Nucleus accumbens (tissue), 56 donors: ENCODE measurements at places on chromosomes 1 and 21.

DNA sequence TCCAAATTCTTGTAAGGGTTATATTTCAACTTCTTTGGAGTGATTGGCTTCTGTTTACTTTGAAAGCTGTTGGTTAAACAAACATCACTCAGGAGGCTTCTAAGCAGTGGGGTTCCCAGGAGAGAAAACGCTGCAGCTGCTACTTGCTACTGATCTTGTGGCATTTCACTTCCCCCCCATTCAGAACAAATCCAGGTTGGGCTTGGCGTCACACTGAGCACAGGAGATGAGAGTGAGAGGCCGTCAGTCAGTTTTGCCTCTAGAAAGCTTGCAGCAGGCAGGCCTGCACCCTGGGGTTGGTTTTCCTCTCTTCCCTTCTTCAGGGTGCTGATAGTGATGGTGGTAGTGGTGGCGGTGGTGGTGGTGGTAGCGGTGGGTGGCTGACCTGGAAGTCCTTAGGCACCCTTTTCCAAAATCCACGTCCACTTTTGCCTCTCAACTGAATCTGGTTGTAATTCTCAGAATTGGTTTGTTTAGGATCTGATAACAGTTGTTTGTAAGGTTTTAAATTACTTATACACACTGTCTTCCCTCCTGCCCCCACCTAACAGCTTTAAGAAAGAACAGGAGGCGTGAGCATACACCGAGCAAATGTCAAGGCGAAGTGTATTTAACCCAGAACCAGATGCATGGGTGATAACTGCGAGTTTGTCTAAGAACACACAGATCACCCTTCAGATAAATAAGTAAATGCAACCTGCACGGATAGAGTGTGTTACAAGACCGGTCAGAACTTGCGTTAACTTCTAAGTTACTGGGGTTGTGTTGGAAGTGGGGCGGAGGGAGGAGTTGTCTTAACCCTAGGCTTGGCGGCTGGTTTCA lies 3.2 kb upstream of the PROX1 start:
- DNase-seq = no peak

GRCh38 chr1:41473738-41474362 lies 10.6 kb downstream of the EDN2 start:
- DNase-seq = no peak

- no peak for DNase-seq
These were observed 227.8 kb downstream of the BACH1 start for GRCh38 chr21:29526545-29526944.

- no peak for DNase-seq
These were observed 42.4 kb downstream of the GLUL start for GRCh38 chr1:182348961-182349747.

DNA sequence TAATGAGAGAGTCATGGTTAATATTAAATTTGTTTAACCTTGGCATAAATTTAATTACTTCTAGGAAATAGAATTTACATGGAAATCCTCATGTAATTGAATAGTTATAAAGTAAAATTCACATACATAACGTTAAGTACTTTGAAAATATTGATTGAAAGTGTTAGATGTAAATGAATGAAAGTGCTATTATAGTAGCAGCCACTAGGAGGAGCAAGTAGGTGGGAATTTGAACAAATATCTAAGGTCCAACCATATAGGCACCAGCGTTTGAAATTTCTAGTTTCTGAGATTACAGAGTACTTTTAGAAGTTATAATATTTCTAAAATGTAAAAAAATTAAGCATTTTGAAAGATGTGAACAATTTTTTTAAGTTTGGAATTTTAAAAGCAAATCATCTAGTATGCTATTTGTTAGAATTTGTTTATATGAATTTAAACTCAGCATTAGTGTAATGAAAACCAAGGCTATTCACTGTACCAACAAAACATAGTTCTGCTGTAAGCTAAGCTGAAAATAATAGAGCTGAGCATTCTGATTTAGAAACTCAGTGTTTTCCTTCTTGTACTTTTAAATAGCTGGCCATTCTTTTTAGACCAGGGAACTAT lies 3.3 kb downstream of the B3GALT2 start:
- no peak for DNase-seq

DNA sequence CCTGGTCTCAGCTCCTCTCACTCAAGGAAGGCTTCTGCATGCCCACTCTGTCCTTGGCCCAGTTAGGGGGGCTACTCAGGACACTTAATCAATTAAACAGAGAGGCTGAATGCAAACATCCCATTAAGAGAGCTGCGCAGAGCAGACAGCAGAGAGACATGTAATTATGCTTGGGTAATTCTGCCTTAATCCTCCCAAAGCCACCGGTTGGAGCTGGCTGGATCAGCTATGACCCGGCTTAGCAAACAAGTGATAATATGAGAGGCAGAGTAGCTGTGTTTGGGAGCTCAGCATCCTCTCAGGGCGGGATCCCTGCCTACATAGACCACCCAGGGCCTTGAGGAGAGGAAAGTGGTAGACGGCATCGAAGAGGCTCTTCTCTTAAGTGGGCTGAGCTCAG lies 183.2 kb downstream of the GRIK3 start:
- no peak for DNase-seq

DNA sequence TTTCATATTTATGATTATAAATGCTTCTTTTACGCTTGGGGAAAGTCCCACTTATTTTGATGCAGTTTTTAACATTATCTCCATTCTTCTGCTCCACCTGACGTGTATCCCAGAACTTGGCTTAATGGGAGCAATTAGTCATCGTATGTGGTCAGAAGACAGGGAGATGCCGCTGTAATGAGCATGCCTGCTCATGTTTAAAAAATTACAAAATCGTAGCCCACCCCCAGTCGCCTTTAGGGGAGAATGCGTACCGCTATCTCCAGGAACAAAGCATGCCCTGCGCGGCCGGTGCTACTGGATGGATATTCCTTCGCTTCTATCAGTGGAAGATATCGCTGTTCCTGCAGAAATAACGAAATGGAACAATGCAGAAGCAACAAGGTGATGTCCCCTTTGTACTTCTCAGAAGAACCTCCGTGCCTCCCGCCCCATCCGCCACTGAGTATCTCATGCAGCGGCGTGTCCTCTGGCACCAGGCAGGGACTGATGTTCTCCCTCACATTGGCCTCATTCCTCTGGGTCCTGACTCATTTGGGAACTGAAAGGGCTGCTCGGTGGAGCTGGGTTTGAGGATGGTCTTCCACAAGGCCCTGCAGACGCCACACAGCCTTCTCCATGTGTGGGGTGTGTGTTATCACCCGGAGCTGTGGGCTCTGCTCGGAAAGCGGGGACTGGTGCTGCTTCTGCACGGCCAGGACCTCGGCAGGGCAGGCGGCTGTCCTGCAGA lies 116.3 kb upstream of the COL6A1 start:
- DNase-seq = no peak

DNA sequence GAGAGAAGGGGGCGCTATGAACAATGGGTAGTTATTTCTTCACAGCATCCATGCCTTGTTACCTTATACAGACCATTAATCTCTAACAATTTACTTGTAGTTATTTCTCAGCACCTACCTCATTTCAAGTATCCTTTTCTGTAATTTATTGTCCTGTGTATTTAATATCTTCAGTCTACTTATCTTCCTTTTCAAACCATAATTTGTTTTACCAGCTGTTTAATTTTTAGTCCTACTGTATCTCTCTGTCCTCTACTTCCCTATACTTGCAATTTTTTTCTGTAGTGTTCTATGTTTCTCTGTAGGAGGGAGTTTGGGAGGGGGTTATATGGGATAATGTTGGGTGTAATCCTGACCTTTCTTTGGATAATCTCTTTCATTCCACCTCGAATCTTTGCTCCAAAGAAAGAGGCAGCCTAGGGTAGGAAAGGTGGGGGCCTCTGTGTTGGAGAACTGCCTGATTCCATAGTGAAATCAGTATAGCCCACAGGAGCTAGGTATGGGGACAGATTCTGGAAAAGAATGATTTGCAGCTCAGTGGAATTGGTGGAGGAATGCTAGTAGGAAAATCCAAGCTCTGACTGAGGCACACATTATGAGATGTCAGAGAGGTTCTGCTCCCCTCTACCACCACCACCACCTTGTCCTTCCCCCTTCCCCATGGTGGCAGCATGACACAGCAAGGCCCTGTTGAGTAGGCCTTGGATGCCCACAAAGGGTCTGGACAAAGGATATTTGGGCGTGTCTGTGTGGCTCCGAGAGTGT lies 642 bp downstream of the MLLT11 start:
- DNase-seq = peak; percentile 6

GRCh38 chr1:171739656-171740055 lies 2.2 kb downstream of the VAMP4 start:
- DNase-seq = no peak

GRCh38 chr1:117796226-117796625 lies 133.2 kb downstream of the GDAP2 start:
- no peak for DNase-seq

GRCh38 chr1:206742719-206743383 lies 27.7 kb upstream of the IL19 start:
- DNase-seq = no peak

DNA sequence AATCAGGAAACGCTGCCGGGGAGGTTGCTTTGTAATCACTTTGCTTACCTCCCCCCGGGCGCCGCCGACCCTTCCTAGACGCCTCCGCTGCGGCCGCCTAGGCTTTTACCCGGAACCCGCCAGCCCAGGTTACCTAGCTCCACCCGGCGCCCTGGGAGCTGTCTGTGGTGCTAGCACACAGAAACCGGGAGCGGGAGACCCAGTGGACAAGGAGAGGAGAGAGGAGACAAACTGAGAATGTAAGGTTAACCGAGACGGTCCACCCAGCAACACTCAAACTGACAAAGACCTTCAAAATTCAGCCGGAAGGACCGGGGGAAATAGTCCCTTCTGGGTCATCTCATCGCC lies 9.8 kb downstream of the BARHL2 start:
- no peak for DNase-seq

DNA sequence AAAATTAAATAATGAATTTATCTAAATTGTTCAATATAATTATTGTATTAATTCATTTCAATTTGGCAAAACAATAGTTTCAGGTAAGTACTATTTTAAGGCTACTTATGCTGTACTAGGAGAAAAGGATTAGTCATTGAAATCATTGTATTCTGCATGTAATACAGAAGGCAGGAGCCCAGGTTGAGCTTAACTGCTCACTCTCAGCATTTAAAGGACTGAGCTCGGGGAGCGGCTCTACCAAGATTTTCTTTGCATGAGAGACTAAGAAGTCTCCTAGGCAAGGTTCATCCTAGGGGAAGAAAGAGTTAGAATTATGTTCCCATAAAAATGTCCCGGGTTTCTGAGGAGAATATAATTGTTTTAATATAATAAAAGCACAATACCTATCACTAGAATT lies 112.5 kb downstream of the CYYR1 start:
- no peak for DNase-seq

- DNase-seq = peak; percentile 4
These were observed 38.1 kb upstream of the PTCH2 start for GRCh38 chr1:44881011-44881632.

DNA sequence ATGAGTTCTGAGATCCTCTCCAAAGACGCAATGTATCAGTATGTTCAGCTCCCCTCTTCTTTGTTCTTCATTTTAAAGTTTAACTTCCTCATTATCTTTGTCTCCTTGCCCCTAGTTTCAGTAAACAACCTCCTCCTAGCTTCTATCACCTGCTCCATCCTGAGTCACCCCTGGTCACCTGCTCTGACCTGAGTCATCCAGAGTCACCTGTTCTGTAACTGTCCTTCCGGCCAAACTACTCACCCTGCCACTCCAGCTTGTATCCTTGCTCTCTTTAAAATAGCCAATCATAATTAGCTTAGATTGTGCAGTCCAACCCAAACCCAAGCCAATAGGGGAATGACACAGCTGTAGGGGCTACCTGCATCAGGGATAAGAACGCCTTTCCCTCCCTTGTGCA lies 332.0 kb downstream of the OLFM3 start:
- DNase-seq = no peak

- DNase-seq = no peak
These were observed 1371.0 kb downstream of the KCNT2 start for GRCh38 chr1:195236991-195237889.
